ENCODE measurements at places on chromosomes 7 and 10.
A peak's percentile ranks its signal among the peaks of the same experiment; 100 is the strongest.

DNA sequence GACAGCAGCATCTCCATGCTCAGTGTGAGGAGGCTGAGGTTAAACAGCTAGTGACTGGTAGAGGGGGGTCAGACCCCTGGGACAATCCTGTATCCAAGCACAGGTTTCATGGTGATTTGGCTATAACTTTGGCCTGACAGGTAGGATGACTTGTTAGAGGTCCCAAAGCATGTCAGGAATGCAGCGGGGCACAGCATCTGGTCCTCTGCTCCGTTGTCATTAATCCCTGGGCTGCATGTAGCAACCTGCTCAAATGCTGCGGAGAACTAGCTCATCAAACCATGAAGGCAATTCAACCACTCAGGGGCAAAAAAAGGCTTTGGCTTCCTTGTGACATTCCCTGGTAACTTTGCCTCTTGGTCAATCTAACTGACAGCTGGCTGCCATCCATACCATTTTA, 26.8 kb downstream of the WNT2 start:
- DNase-seq, result no peak

- DNase-seq, result no peak
Observed at GRCh38 chr7:5615190-5616070, 166.0 kb downstream of the RNF216 start.

- no peak for DNase-seq
Observed at GRCh38 chr7:27238979-27239386, 3.6 kb upstream of the EVX1 start.

DNA sequence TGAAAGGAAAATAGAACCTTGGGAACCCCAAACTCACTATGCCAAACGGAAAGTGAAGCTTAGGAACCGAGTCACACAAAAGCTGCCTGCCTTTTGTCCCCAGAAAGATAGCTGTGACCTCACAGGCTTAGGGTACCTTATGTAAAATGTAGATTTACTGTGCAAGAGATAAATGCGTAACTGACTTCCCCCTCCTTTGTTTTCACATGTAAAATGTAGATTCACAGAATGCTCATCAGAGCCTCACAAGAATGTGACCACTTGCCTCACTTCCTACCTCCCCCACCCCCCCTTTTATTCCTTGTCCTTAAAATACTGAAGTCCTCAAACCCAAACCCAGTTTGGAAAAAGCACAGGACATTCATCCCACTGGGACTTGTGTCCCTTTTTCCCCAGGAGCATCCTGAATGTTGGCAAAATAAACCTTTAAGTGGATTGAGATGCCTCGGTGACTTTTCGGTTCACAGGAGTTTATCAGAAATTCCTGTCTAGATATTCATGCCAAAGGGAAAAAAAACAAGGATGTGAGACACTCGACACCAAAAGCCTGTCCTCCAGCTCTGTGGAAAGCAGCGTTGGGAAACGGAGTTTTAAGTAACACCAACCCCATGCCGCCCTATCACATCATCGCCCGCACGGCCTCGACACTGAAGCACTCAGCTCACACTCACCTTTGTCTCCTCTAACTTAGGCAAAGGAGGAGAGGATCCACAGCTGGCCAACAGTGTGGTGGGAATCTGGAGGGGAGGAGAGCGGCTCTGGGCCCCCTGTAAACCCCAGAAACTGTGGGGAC, 45.9 kb downstream of the SVIL start:
- peak; percentile 45 for DNase-seq
